NCI-H1930 (cell line): ENCODE measurements at places on chromosomes 4 and X.

- DNase-seq = no peak
These were observed 9.7 kb downstream of the SOD3 start for GRCh38 chr4:24805067-24805466.

DNA sequence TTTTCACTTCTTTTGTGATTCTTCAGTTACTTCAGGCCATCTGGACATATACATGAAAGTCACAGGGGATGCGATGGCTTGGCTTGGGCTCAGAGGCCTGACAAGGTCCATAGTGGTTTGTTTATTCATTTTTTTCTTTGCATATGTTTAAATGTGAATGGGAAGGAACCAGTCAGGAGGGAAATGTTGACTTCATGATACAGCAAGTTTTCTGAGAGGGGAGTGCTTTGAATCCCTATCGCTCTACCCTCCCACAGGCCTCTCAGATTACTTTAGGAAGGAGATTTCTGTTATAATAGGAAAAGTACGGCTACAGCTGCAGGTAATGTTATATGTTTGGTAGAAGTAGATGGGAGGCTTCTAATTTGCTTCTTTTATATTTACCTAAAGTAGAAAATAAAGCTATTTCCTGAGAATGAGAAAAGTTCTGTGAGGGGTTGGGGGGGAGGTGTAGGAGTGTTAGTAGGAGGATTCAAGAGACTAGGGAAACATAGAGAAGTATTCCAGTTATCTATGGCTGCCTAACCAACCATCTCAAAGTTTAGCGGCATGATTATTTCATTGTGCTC, 322.9 kb downstream of the RAPGEF2 start:
- no peak for DNase-seq

GRCh38 chr4:139684351-139684750, 18.7 kb downstream of the MGST2 start:
- DNase-seq = no peak

- DNase-seq = no peak
These were observed 231.1 kb upstream of the ARHGAP24 start for GRCh38 chr4:85243857-85244256.

DNA sequence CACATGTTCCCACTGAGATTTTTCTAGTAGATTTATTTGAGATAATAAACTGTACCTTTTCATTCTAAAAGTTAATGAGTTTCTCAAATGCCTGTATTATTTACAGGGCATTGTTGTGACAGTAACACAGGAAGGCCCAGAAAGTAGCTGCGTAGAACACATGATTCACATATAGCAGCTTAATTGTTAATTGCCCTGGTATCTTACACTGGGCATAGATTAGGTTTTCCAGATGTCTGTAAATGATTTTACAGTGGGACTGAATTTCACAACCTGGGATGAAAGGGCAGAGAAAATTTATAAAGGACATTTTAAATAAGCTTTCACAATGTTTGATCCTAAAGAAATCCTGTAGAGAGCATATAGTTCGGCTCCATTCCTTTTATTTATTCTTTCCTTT, 27.6 kb downstream of the UGT8 start:
- DNase-seq = no peak

GRCh38 chr4:107037199-107037584, 1.1 kb upstream of the DKK2 start:
- no peak for DNase-seq

- DNase-seq = no peak
These were observed 37.3 kb downstream of the NUDT11 start for GRCh38 chrX:51459125-51459524.

DNA sequence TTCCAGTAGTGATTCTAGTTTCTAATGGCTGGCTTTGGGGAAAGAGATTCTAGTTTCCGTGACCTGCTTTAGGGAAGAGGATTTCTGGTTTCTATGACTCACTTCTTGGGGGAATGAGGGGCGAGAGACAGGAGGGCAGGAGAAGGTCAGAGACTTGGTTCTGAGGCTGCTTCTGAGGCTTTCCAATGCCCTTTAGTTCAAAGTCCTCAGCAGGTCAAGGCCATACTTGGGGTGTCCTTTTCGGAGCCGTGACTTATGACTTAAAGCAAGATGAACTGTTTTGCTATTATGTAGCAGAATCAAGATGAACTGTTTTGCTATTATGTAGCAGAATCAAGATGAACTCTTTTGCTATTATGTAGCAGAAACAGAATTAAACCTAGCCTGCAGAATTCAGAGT, 52.2 kb upstream of the TLR3 start:
- DNase-seq = no peak

DNA sequence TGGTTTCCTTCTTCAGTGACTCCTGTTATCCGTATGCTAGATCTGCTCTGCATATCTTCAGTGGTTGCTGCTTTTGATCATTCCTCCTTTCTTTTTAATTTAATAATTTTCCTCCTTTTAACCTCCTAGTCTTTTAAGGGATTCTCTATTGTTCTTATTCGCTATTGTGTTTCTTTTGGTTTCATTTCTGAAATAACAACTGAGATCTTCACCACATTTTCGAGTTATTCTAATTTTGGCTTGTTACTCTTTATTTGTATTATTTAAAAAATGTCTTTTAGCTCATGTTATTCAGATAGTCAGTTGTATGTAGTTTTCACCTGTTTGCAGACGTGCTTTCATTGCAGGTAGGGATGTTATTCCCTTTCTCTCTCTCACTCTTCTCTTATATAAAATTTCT, 24.9 kb downstream of the IGFBP7 start:
- DNase-seq = no peak

DNA sequence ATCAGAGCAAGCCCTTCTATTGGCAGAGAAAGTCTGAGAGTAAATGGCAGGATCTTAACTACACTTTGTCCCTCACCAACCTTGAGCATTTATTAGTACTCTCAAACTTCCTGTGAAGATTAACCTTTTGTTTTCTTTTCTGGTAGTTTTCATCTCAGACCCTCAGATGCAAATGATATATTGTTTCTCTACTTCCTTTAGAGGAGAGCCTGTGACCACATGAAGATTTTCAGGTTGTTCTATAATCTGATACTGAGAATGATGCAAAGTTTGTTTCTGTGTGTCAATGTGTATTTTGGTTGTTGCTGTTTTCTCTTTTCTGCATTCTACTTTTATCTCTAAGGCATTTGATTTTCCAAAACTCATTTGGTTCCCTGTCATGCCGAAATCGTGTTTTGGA, 165.8 kb upstream of the CYSLTR1 start:
- DNase-seq = no peak

DNA sequence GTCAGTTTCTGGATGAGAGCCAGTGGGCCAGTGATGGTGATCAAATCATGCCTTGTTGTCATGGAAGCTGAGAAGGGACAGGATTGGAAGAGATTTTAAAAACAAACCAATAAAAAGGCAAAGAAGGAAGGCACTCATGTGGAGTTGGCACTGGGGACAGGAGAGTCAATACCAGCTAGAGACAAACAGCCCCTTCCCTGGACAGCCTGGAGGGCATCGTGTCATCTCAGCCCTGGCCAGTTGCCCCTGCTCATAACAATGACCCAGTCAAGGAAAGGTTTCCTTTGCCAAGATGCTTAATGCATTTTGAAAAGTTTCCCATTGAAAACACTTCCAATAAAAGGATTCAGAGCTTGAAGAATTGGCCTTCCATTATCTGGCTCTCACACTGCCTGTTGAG, 55.5 kb downstream of the SCML1 start:
- DNase-seq = no peak

- DNase-seq = no peak
These were observed 100.4 kb downstream of the HS6ST2 start for GRCh38 chrX:132858018-132858417.

GRCh38 chr4:153564630-153565525, 98.7 kb downstream of the TMEM131L start:
- no peak for DNase-seq

DNA sequence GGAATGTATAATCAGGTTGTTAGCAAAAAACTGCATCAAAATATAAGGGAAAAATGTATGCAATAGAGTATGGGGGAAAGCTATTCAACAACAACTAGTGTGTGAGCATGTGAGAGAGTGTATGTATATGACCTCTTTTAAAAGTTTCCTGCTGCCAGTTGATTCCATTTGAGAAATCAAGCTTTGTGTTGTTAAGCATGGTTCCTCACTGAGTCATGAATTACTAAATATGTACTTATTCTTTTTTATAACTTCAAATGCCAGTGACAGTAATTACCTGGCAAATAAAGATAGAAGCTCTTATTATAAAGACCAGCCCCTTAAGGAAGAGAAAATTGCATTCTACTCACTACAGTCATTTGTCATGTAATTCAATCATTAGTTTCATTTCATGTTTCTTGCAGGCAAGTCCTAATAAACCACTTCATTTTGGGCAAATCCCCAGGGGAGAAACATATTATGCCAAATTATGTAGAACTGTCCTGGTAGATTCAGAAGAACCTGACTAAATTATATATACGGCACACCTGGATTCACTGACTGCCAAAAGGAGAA, 19.2 kb downstream of the RASGEF1B start:
- DNase-seq = no peak

DNA sequence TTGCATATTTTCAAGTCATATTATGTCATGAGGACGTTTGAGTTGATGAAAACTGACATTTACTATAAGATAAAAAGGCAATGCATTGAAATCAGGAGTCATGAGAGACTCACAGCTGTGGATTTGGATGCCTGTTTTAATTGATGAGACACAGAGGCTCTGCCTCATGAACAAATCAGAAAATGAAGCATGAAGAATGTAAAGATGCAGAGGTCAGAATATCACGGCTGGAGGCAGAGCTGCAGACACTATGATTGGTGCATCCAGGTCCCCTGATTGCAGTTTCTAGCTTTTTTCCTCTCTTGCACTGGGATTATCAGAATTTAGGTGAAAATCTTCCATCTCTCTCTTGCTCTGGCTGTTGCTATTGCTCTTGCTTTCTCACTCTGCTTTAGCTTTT, 74.7 kb downstream of the FAM47B start:
- DNase-seq = no peak

- DNase-seq = no peak
These were observed 1.5 kb downstream of the FHDC1 start for GRCh38 chr4:152937336-152938236.

- DNase-seq = no peak
These were observed 91.0 kb downstream of the AMMECR1 start for GRCh38 chrX:110226931-110227330.

DNA sequence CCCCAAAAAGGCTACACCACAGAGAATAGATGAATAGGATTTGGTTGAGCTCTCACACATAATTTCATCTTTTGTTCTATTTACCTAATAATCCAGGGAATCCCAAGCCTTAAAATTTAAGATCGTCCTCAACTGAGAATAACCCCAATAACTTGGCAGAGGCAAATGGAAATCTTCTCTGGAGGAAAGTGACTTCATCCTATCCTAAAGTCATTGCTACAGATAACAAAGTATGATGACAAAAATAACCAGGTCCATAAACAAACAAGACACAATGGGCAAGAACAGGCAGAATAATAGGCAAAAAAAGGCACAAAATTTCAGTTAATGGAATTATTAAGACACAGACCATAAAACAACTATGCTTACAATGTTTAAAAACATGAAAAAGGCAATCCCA, 177.3 kb upstream of the STK26 start:
- no peak for DNase-seq

DNA sequence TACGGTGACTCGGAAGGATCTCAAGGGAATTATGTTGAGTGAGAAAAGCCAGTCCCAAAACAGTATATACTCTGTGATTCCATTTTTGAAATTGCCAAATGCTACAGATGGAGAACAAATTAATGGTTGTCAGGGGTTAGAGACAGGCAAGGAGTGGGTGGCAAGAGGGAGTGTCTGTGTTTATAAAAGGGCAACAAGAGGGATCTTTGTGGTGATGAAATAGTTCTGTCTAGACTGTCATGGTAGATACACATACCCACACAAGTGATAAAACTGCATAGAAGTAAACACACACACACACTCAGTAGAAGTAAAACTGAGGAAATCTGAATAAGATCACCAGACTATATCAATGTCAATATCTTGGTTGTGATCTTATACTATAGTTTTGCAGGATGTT, 92.7 kb downstream of the CD99L2 start:
- no peak for DNase-seq

- DNase-seq = no peak
These were observed 185.5 kb upstream of the PSAPL1 start for GRCh38 chr4:7620086-7620813.

DNA sequence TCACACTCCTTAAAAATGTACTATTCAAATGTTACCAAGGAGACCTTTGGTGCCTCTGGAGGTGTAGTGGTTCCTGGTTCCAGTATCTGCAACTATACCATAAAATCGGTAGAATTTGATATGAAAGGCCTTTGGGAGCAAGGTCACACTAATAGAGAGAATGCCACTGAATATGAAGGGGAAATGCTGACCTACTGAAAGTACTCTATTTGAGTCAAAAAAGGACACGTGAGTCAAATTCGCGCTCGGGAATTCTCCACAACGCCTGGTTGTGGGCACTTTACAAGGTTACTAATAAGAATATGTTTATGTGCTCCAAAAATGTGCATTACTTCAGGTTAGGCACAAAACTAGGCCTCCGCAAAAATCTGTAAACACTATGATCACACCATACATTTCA, 39.5 kb upstream of the RELL1 start:
- DNase-seq = no peak

DNA sequence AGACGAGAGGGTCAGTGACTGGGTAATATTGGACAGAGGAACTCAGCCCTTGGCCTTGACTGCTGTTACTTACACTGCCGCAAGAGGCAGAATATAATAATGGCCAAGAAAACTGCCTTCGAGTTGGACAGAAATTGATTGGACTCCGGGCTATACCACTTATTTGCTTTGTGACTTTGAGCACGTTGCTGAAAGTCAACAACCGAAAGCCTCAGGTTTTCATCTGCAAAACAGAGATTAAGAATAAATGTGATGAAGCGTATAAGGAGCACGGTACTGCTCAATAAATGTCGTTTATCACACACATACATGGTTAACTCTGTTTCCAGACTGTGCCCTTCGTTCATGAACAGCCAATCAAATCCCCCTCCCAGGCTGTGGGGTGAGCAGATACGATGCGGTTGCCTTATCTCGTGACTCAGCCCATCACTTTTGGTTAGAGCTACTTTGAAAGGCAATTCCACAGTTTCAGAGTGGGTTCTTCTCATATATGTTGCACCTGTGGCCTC, 91.6 kb downstream of the TSPAN7 start:
- no peak for DNase-seq

DNA sequence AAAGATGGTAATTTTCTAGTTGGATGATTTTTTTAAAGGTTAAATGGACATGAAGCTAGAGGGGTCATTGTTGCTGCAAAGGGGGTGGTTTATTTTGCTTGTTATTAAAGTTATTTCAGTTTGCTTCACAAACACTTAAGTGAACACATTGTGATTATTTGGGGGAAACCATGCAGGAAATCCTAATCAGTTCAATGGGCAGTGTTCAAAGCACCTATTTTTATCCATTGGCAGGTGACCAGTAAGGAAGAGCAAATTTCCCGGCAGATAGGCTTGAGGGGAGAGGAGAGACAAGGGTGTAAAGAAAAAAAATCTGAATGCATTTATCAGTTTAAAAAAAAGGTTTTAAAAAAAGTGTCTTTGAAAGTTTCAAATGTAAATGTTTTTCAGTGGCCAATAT, 17.6 kb downstream of the GPR174 start:
- no peak for DNase-seq

GRCh38 chr4:152009031-152009670, 248.3 kb upstream of the GATB start:
- DNase-seq = no peak

GRCh38 chr4:65791812-65792308, 121.6 kb upstream of the EPHA5 start:
- no peak for DNase-seq
